ENCODE measurements at places on chromosomes 5 and 9.
A peak's percentile ranks its signal among the peaks of the same experiment; 100 is the strongest.

DNA sequence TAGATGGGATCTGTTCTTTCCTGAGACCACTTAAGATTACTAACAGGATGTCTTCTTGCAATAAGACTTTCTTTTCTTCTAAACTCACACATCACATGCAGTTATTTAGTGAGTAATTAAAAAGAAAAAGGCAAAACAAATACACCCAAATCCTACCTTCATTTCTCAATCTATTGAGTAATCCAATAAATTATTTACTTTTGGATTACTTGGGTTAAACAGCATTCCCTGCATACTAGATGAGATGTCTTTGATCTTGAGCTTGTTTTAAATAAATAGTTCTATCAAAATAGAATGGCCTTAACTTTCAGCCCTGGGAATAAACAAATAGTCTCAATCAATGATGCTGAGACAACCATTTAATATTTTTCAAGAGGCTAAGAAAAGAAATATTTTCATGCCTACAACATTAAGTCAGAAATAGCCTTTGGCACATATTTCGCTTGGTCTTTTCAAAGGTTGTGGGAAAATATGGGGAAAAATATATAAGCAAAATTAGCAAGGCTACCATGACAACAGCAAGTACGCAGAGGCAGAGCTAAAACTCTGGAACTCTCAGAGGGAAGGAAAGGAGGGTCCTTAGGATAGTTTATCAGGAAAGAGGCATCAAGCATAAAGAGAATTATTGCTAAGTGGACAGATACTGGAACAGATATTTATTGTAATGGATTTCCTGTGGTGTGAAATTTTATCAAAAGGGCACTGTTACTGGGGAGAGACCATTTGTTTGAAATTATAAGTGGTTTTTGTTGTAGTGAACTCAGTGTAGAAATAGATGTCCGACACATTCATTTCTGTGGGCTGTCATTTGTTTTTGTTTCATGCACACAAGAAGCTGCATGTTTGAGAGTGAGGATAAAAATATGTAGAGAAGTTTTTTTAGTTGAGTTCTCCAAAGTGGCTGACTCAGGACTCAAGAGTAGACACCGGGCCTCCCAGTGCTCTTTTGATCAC is 70.2 kb upstream of the CDH6 start:
- DNase-seq, result peak; percentile 48

- peak; percentile 42 for DNase-seq
These were observed 1.4 kb upstream of the ETF1 start for GRCh38 chr5:138544181-138545134.

- no peak for DNase-seq
These were observed 28.5 kb upstream of the CSF1R start for GRCh38 chr5:150114773-150115408.

GRCh38 chr9:68577774-68578591 is 37.3 kb upstream of the TMEM252 start:
- DNase-seq, result no peak

DNA sequence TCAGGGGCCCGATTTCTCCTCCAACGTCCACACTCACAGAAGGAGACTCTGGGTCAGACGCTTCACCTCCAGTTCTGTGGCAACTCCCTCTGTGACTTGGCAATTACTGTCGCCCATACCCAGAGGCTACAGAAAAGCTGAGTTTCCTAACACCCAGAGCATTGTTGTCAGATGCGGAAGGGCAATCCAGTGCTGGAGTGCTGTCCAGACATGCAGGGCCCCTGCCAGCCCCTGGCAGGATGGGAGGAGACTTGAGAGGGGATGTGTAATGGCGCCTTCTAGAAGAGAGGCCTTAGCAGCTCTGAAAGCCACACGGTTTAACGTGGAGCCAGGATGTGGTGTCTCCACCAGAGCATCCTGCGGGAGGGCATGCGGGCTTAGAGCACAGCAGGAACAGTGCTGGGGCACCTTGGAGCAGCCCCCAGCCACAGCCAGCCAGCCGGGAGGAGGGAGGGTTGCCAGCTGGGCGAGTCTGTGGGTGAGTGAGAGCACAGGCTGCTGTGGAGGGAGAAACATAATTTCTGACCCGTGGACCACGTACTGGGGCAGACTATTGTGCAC is 139.4 kb upstream of the IRX1 start:
- no peak for DNase-seq

- DNase-seq, result no peak
These were observed 90.4 kb upstream of the COL5A1 start for GRCh38 chr9:134551176-134551575.

DNA sequence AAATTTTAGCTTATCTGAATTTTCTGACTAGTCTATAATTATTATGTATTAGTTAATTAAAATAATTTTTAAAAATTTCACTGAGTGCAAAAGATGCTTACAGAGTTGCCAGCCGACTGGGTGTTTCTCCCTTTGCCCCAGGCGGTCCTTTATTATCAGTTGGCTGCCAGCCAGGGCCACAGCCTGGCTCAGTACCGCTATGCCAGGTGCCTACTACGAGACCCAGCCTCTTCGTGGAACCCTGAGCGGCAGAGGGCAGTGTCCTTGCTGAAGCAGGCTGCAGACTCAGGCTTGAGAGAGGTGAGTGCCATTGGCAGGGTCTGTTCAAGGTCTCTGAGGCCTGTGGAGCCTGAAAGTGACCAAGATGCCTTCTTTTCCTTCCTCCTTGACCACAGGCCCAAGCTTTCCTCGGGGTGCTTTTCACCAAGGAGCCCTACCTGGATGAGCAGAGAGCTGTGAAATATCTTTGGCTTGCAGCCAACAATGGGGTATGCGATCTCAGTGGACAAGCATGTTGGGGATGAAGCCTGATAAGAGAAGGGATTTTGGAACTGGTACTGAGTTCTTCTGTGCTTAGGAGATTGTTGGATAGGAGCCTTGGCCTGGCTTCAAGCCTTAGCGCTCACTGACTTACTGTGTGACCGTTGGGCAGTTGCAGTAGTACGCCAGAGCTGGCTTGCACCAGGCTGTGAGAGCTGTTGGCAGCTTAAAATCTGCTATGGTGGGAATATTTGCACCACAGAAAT is 10.6 kb downstream of the DELE1 start:
- DNase-seq, result no peak

DNA sequence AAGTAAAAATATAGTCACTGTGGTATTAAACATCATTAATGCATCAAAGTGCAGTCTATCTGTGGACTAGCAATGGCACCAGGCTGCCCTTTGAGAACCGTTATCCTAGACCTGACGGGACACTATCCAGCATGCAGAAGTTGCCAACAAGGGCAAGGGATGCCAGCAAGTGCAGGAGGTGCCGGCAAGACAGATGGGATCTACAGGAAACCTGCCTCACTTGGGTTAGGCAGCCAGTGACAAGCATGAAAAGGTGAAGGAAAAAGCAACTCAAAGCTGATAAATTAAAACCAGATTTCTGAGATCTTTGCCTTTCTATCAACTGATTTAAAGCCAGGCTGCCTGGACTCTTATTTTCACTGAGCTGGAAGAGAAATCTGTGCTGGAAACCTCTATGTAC is 315.2 kb upstream of the PDE4D start:
- no peak for DNase-seq

GRCh38 chr9:12884736-12885395 is 110.0 kb downstream of the LURAP1L start:
- peak; percentile 74 for DNase-seq

DNA sequence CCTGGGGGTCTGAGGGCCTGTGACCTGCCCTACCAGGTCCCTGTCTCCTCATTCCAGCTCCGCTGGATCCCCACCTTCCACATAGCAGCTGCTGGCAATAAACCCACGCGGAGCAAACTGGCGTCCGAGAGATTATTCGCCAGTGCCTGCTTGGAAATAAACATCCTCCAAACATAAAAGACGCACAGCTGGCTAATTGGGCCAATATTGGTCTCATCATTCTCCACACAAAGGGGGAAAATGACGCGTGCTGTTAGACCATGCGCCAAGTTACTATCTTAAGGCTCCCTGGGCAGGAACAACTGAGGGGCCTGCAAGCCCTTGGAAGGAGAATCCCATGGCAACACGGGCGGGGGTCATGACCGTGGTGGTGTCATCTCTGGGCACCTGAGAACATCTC is 73.3 kb upstream of the SARDH start:
- no peak for DNase-seq

DNA sequence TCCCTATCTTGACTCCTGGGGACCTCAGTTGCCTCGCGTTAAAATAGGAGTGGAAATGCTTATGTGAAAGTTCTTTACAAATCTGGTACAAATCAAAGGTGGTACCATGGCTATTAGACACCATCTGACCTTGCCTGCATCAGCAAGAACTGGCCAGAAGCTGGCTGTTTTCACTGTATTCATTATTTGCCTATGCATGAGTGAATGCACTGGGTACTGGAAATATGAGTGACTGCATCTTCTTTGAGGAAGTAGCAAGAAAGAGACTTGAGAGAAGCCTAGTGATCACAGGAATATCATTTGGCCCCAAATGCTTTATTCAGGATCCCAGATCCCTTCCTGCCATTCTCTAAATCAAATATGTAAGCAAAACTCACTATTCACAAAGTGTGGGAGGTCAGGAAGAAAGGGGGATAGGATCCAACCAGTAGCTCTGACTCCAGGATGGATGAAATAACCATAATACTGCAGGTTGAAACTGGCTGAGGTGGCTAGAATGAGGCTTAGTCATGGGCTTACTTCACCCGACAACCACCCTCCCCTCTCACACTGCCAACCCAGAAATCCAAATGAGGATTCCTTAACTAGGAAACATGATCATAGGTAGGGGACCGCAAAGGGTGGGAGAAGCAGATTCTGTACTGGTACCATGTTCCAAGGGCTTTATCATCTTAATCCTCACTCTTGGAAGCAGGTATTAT is 56.7 kb downstream of the FAM114A2 start:
- no peak for DNase-seq

- DNase-seq, result peak; percentile 62
These were observed 120.4 kb downstream of the RAPGEF6 start for GRCh38 chr5:131514316-131515283.

GRCh38 chr9:92501671-92502393 is 19.5 kb upstream of the ASPN start:
- DNase-seq, result no peak

DNA sequence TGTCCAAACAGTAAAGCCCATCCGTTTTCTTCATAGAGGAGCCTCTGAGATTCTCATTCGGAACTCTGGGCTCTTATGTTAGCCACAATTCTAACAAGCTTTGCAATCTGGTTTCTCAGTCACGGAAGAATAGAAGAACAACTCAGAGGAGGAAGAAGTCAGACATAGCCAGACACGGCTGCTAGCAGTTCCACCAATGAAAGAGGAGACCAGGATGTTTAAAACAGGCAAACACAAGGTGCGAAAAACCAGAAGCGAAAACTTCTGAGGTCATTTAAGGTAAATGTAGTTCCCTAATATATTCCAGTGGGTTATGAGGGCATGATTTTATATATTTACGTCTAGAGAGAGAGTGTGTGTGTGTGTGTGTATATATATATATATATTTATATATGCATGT is 34.1 kb upstream of the GDNF start:
- no peak for DNase-seq

- peak; percentile 44 for DNase-seq
These were observed 39.5 kb downstream of the CXXC5 start for GRCh38 chr5:139687656-139688055.

- DNase-seq, result no peak
These were observed 71.9 kb downstream of the KIF4B start for GRCh38 chr5:155085282-155085989.

DNA sequence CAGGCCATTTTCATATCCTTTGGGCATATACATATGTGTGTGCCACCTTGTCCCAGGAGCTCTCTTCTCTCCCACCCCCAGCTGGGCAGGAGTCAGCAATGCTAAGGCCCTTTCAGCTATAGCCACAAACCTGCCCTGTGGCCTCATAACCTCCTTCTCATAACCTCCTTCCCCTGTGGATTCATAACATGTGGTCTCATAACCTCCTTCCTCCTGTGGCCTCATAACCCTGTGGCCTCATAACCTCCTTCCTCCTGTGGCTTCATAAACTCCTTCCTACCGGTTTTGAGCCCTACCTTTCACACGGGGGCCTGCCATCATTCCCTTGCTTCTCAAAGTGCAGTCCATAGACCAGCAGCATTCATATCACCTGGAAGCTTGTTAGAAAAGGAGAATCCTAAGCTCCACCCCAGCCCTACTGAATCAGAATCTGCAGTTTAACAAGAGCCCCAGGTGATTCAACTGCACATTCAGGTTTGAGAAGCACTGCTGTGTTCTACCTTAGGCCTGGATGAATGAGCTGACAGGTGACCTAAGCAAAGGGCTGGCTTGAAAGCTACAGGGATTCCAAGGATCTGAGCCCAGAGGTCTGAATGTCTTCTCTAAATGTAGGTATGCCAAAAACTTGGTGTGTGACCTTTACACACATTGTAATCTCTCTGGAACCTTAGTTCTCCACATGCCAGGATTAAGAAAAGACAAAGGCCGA is 41.9 kb upstream of the PLPP6 start:
- DNase-seq, result no peak

DNA sequence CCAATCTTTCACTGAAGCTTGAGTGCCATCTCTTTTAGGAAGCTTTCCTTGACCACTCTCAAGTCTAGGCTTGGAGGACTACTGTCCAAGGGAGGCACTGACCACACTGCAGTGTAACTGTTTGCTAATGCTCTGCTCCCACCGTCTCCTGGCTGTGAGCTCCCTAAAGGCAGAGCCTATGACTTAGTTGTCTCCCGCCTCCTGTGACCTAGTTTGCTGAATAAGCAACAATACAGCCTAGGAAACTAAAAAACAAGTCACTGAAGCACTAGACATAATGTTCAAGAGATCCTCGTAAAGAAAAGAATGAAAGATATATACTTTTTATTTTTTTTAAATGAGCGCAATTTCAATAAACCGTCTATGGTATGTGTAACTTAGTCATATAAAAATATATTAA is 31.4 kb downstream of the LIX1 start:
- DNase-seq, result no peak

DNA sequence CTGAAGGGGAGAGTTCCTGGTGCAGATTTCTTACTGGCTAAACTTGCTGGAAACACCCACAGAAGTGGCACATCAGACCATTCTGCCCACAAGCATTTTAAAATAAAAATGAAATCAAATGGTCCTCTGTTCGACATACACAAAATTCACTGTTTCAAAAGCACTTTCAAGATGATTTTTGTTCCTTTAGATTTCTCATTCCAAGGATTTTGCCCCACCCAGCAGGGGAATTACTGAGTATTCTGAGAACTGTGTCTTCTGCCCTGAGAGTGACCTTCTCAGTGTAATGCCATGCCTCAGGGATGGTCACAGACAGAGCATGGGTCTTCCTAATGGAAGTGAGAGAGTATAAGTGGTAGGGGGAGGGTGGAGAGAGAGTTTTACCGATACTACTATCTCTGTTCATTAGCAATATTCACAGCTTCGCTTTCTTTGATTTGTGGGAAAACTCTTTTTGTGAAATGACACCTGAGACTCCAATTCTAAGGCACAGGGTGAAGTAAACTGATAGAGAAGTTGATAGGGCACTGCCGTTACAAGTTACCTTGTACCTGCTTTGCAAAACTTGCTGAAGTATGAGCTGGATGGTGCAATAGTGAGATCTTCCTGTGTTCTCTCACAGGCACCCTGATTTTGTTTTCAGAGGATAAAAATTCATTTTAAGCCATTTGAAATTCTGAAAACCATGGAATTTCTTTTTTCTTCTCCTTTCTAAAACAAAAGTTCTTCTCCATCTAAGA is 95.8 kb upstream of the CD180 start:
- DNase-seq, result no peak

- DNase-seq, result no peak
These were observed 56.7 kb upstream of the PAPPA start for GRCh38 chr9:116096853-116097252.
